Stimulated activated CD8-positive, alpha-beta memory T cell treated with anti-CD3 and anti-CD28 coated beads, Interleukin-2, amount 100 ng/mL, for 1 hour (primary cell): ENCODE measurements at places on chromosomes 5 and 9.
A peak's percentile ranks its signal among the peaks of the same experiment; 100 is the strongest.

DNA sequence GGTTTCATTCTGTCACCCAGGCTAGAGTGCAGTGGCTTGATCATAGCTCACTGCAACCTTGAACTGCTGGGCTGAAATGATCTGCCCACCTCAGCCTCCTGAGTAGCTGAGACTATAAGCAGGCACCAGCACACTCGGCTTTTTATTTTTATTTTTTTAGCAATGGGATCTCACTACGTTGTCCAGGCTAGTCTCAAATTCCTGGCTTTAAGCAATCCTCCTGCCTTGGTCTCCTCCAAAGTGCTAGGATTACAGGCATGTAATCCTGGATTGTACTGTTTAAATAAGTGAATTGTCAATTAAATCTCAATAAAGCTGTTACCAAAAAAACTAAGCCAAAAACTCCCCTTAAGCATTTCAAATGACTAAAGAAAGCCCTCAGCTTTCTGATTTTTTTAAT is 18.9 kb downstream of the GOLPH3 start:
- DNase-seq: no peak

- DNase-seq: no peak
Observed at GRCh38 chr9:16434526-16434925, 435.9 kb downstream of the BNC2 start.

DNA sequence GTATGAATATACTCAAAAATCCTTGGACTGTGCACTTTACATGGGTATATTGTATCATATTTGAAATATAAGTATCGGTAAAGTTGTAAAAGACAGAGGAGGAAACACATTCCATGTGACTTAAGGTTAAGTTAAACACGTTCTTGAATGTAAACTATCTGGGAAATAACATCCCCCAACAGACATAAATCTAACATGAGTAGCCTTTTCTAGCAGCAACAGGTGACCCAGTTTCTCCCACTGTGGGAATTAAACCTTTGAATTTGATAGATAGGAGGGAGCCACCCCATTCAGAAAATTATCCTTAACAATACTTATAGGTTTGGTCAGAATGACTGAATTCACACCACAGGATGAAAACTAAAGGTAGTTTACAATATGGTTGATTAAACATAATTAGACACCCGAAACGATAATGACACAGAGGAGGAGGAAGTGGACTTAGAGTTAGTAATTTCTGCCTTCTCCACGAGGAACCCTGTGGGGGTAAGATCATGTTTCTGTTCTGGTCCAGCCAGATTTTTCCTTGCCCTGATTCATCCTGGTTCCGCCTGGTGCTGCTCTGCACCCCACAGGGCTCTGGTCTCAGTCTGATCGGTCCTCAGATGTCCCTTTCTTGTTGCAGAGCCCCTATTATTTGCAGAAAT is 84.6 kb upstream of the DNAH5 start:
- DNase-seq: no peak

GRCh38 chr5:20291766-20292165 is 303.8 kb upstream of the CDH18 start:
- no peak for DNase-seq

- no peak for DNase-seq
Observed at GRCh38 chr5:137921931-137922330, 32.7 kb downstream of the PKD2L2 start.

DNA sequence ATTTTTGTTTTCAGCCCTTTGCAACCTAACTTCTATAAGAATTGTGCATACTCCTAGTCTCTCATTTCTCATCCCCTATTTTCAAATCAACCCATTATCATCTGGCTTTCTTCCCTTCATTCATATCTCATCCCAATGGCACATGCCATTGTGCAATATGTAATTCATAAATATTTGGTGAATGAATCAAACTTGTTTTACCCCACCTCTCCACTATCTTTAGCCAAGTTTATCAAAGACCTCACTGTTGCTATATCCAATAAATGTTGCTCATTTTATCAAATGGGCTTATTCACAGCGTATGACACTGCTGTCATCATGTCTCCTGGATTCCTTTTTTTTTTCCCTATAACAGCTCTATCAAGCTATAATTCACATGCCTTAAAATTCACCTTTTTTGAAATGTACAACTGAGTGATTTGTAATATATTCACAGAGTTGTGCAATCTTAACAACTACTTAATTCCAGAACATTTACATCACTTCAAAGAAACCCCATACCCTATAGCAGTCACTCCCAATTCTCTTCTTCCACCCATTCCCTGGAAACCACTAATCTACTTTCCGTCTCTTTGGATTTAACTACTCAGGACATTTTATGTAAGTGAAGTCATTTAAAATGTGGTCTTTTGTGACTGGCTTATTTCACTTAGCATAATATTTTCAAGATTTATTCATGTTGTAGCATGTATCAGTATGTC is 214.4 kb upstream of the PAPPA start:
- DNase-seq: no peak

DNA sequence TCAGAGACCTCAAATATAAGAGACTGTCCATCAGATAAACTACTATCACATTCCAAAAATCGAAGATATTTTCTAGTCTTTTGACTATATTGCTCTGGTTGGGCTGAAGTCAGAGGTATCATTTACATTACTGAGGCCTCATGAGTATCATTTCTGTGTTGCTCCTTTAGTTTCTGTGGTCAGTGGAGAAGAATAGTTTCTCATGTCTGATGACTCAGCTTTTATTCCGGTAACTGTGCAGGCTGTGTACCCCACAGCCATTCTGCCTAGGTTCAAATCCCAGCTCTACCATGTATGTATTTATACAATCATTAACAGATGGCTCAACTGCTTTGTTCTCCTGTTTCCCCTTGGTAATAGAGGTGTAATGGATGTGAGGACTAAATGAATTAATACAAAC is 179.3 kb downstream of the ALDH1A1 start:
- no peak for DNase-seq

- DNase-seq: no peak
Observed at GRCh38 chr9:133554729-133555128, 20.2 kb downstream of the ADAMTSL2 start.

- DNase-seq: no peak
Observed at GRCh38 chr5:78799266-78800017, 150.9 kb upstream of the LHFPL2 start.

GRCh38 chr9:133505901-133506652 is 18.7 kb downstream of the MYMK start:
- no peak for DNase-seq

DNA sequence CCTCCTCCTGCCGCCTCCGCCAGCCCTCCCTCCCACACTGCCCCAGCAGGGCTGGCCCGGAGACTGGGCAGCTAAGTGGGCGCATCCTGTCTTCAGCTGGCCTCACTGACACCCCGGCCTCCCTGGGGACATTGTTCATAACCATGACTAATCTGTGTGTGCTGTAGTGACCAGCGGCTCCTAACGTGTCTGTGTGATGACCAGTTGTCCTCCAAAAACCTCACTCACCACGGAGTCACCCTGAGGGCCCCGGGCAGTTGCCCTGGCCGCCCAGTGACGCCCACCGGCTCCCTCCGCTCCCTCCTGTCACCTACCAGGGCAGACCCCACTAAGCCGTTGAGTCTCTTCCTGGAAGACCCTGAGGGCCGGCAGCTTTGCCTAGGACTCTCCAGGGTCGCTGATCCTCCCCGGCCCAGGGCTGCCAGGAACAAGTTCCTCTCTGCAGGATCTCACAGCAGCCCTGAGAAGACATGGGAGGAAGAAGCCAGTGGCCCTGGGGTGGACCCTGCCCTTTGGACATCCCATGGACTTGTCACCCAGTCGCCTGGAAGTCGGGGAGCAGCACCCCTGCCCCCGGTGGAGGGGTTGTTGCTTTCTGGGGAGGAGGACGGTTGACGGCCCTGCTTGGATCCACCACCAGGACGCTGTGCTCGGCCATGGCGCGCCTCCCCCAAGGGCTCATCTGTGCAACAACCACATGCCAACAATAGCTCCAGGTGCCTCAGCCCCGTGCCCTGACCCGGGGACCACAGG is 110.2 kb upstream of the LMX1B start:
- no peak for DNase-seq

GRCh38 chr9:137000177-137000930 is 4.0 kb upstream of the CLIC3 start:
- no peak for DNase-seq

GRCh38 chr9:109253637-109254284 is 67.1 kb downstream of the EPB41L4B start:
- no peak for DNase-seq

DNA sequence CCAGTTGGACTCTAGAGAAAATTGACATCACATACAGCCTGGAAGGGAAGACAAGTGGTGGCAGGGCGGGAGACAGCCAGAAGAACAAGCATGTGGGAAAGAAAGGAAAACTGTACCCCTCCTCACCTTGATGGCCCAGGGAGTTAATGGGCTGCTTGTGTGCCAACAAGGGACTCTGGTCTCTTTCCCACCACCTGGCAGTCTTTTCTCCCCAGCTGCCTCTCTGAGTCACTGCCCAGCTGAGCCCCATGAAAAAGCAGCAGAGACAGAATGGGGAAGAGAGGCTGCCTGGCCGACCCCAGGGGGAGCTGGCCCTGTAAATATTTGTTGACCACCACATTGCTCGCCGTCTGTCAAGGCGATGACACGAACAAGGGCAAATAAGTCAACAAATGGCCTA is 359.4 kb downstream of the ENC1 start:
- no peak for DNase-seq

DNA sequence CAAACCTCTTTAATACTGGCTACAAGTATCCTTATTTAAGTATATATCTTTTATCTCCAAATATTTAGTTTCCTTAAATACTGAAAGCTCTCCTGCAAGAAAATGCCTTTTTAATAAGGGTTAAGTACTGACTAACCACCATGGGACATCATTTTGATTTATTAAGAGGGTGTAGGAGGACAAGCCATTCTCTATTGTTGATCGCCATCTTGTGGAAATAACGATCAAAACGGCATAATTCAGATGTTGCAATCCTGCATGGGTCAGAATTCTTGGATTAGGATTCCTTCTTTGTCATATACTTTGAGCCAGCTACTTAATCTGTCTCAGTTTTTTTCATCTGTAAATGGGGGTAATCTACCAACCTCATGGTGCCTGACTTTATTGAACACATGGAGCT is 28.7 kb upstream of the C5orf46 start:
- no peak for DNase-seq

DNA sequence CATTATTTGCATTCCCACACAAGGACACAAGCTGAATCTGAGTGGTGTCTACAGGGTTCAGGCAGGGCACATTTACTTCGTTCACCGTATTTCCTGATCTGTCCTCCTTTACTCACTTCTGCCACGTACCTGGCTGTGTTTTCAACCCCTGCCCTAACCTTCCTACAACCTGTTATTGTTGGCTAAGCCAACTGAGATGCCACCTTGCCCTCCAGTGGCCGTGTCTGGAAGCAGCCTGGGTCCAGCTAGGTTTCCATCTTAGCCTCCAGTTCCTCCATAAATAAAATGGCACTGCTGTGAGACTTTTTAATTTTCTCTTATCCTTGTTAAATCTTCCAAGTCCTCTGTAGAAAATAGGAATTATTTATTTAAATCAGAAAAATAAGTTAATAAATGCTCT is 64.8 kb downstream of the ATP10B start:
- no peak for DNase-seq

- peak; percentile 13 for DNase-seq
Observed at GRCh38 chr5:75510836-75511434, 494 bp downstream of the CERT1 start.

DNA sequence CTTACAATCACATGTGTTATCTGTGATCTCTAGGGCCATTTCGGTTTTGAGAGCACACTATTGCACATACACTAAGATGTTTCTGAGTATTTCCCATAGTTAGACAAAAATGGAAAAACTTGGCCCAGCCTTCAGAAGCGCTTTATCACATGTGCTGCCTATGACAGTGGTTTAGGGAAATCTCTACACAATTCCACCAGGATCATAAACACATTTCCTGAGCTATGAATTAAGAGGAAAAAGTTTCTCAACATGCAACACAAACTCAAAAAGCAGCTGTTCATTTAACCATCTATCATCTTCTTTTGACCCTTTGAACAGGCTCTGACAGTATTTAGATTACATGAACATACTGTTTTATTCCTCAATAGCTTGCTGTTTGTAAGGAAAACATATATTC is 15.1 kb downstream of the FGF1 start:
- no peak for DNase-seq

GRCh38 chr9:123073991-123074422 is 40.5 kb downstream of the GPR21 start:
- DNase-seq: no peak

GRCh38 chr5:157571357-157571827 is 4.2 kb downstream of the ADAM19 start:
- DNase-seq: no peak

DNA sequence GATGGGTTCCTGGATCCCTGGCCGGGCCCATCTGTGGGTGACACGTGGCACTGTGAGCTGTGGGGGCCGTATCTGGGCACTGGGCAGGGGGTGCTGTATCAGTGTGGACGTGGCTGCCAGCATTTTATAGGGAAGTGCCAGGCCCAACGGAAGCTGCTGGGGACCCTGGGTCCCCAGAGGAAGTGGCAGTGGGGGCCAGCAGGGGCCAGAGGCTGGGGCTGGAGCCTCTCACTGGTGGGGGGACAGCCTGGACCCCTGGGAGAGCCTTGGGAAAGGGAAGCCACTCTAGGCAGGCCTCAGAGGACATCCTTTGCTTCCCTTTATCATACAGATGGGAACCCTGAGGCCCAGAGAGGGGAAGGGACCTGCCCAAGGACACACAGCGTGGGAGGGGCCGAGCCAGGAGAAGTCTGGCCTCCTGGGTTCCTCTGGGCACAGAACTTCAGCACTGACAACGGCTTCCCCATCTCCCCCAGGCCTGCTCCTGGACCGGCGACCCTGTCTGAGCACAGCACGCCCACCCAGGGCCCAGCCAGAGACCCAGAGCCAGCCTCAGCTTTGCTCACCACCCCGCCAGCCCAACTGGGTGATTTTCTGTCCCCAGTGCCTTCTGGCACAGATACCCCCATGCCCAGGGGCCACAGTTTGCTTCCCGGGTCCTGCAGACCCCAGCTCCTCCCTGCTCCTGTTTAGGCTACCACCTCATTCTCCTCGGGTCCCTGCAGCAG is 15.5 kb upstream of the LAMC3 start:
- no peak for DNase-seq

GRCh38 chr5:71938895-71939294 is 168.4 kb upstream of the MAP1B start:
- DNase-seq: no peak

DNA sequence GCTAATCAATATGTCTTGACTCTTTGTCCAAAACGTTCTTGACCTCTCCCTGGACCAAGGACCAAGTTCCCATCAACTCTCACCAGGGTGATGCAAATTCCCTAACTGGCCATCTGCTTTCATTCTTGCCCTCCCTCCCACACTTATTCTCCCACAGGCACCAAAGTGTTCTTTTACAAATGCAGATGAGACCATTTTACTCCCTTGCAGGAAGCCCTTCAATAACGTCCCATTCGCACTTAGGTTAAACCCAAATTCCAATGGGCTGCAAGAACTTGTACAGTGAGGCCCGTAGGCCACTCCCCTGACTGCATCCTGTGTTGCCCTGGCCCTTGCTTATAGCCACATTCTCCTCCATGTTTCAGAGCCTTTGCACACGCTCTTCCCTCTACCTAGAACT is 7.3 kb downstream of the ARAP3 start:
- DNase-seq: no peak

- DNase-seq: no peak
Observed at GRCh38 chr5:179255527-179256327, 89.5 kb downstream of the ADAMTS2 start.

GRCh38 chr9:126499005-126499910 is 114.5 kb upstream of the LMX1B start:
- no peak for DNase-seq
